ENCODE measurements at places on chromosomes 5 and 9.

DNA sequence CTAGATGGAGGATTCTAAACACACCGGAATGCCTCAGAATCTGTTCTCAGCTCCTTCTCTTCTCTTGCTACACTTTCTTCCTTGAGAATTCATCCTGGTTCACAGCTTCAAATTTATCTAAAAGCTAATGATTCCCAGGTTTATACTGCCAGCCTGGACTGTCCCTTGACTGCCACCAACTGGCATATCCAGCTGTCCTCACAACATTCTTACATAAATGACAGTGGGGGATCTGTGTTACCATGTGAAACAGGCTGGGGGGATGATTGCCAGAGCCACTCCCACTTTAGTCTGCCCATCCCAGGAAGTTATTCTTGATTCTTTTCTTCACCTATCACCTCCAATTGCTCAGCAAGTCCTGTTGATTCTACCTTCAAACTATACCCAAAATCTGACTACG, 27.2 kb upstream of the ZFR start:
- DNase-seq = no peak

DNA sequence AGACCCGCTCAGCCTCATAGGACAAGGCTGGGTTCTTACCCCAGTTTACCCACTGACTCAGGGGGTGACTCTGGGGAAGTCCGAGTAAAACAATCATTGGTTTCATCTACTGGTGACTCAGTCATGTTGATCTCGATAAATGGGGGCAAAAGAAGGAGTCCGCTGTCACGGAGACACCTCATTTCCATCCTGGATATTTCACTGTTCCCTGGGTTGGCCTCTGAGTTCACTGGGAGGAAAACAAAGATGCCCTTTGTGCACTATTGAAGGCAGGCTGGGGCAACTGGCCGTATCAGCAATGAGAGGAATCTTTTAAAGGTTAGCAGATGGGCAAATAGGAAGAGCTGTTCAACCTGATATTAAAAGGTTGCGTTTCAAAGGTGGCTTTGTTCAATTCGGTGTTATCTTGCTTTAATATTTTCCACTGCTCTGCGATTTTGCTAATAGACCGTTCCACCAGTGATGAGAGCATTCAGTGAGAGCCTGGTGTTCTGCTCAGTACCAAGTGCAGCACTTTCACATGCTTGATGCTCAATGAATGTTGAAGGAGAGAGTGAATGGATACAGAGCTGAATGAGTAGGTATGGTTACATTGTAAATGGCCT, 110.2 kb upstream of the EGFLAM start:
- no peak for DNase-seq

- DNase-seq = no peak
These were observed 86.3 kb upstream of the IRX1 start for GRCh38 chr5:3509290-3509689.

DNA sequence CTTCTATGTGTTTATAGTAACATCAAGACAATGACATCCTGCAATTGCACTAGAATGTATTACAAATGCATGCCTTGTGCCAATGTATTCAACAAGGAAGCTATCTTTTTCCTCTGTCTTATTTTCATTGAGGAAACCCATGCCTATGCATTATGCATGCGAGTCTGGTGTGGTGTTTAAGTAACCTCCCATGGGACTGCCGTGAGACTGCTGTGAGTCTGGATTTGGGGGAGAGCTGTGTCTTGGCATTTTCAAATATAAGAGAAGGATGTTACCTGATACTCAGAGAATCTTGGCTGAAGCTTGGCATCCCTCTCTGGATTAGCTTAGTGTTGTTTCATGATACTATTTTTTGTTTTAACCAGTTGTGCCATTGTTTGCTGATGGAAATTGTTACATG, 98.3 kb downstream of the F2RL2 start:
- peak; percentile 79 for DNase-seq

DNA sequence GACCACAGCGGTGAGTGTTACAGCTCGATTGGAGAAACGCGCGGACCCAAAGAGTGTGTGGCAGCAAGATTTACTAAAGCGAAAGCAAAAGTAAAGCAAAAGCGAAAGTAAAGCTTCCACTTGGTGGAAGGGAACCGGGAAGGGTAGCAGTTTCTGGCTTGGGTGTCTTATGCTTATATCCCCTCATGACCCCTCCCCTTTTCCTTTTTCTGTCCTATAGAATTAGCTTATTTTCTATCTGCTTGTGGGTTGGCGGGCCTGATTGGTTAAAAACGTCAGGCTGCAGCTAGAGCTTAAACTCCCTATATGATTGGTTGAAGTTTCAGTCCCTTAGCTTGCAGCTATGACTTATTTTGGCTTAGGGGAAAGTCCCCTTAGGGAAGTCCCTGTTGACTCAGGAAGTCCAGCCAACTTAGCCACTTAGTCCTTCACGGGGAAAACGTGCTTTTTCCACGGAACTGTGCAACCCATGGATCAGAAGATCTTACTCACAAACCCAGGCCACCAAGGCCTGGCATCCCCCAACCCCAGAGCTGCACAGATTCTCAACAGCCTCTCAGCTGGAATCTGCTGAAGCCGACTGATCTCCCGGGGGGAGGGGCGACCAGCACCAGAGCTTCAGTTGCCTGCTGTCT, 114.2 kb upstream of the ADAMTS16 start:
- DNase-seq = no peak

DNA sequence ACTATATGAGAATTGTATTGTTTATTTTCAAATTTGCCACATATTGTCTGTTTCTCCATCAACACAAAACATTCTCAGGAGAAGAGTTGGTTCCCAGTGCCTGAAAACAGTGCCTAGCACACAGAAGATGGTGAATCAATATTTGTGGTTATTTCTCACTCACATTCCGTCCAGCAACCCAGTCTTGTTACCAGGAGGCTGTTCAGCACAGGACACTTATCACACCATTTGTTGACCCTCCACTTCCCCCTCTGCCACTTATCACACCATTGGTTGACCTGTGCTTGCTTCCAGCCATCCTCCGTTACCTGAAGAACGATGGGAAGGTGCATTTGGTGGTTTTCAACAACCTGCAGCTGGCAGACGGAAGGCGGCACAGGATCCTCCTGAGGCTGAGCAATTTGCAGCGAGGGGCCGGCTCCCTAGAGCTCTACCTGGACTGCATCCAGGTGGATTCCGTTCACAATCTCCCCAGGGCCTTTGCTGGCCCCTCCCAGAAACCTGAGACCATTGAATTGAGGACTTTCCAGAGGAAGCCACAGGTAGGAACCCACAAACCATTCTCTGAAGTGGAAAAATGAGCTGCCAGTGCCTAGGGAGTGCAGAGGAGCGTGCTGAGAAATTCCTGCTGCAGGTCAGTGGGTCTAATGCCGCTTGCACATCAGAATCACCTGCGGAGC, 20.5 kb downstream of the THBS4 start:
- no peak for DNase-seq

GRCh38 chr5:81171769-81172168, 61.4 kb upstream of the CKMT2 start:
- no peak for DNase-seq

DNA sequence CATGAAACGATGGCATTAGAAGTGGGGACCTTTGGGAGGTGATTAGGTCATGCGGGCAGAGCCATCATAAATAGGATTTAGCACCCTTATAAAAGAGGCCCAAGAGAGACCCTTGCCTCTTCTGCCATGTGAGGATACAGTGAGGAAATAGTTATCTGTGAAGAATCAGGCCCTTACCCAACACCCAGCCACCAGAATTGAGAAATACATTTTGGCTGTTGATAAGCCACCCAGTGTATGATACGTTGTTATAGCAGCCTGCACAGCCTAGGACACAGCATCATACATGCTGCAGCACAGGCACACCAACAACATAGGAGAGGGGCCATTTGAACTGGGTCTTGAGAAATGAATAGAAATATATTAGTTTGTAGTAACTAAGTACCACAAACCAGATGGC, 8.0 kb upstream of the MAMDC2 start:
- DNase-seq = no peak

- no peak for DNase-seq
These were observed 464.5 kb downstream of the ICE1 start for GRCh38 chr5:5886812-5887486.
